ENCODE measurements at places on chromosomes 3 and 15. TPM values are rescaled to one million over a fixed set of nuclear protein-coding genes. Genes with fewer than 3 reads are reported as not detected.

The NR1I2 gene
- not detected for total RNA-seq

The GADL1 gene
- total RNA-seq, result not detected

The PRSS50 gene
- not detected for total RNA-seq

The ST8SIA2 gene
- total RNA-seq, result 0.53 TPM

The HYKK gene
- total RNA-seq, result 6.1 TPM

The CYB561D2 gene
- total RNA-seq, result 19.4 TPM

The SENP5 gene
- total RNA-seq, result 6.5 TPM

The CORO2B gene
- 3.0 TPM for total RNA-seq

The TSPAN3 gene
- total RNA-seq, result 351 TPM

The LTK gene
- 0.13 TPM for total RNA-seq

The NME9 gene
- total RNA-seq, result not detected

The PRKCD gene
- total RNA-seq, result 35.2 TPM

The DYNC1LI1 gene
- 41.7 TPM for total RNA-seq

The MRPS11 gene
- total RNA-seq, result 111 TPM

The FOXP1 gene
- 7.7 TPM for total RNA-seq

The GOLGA8G gene
- total RNA-seq, result not detected

The RPL32 gene
- 2,440 TPM for total RNA-seq

The C3orf85 gene
- total RNA-seq, result not detected

The MST1R gene
- 5.4 TPM for total RNA-seq

The FBLN2 gene
- 2.1 TPM for total RNA-seq

The C3orf70 gene
- not detected for total RNA-seq

The DNAH12 gene
- total RNA-seq, result not detected

The XCR1 gene
- total RNA-seq, result not detected

The NEDD4 gene
- 55.8 TPM for total RNA-seq

The ATP13A5 gene
- not detected for total RNA-seq

The RGMA gene
- 0.17 TPM for total RNA-seq

The ITPKA gene
- 9.1 TPM for total RNA-seq

The NRROS gene
- not detected for total RNA-seq

The NRG4 gene
- 0.29 TPM for total RNA-seq

The AMOTL2 gene
- 49.0 TPM for total RNA-seq

The FOXB1 gene
- total RNA-seq, result not detected

The GOLGA8J gene
- total RNA-seq, result 0.10 TPM

Measured in A549 treated with GW870086 at 1 μM for 4 hours (cell line).